Hematopoietic multipotent progenitor cell treated with erythropoietin and hydrocortisone succinate and interleukin-3 and kit ligand, for 17 days (in vitro differentiated cells): ENCODE measurements at places on chromosomes 3 and 15.

DNA sequence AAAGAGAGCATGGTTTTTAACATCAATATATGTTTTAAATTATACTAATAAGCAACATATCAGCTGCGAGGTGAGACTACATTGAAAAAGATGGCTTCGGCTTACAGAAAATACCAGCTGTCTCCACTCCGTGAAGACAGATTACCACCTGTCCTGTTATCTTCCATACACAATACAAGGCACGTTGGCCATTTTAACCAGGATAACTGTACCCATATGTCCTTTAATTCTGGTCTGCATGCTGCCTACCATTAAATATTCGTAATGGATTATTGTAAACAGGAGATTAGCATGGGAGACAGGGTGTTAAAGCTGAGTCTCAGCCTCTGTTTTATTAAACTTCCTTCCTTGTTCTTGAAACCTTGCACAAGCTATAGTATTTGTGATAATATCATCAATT lies 855.5 kb downstream of the ROBO1 start:
- DNase-seq = no peak

DNA sequence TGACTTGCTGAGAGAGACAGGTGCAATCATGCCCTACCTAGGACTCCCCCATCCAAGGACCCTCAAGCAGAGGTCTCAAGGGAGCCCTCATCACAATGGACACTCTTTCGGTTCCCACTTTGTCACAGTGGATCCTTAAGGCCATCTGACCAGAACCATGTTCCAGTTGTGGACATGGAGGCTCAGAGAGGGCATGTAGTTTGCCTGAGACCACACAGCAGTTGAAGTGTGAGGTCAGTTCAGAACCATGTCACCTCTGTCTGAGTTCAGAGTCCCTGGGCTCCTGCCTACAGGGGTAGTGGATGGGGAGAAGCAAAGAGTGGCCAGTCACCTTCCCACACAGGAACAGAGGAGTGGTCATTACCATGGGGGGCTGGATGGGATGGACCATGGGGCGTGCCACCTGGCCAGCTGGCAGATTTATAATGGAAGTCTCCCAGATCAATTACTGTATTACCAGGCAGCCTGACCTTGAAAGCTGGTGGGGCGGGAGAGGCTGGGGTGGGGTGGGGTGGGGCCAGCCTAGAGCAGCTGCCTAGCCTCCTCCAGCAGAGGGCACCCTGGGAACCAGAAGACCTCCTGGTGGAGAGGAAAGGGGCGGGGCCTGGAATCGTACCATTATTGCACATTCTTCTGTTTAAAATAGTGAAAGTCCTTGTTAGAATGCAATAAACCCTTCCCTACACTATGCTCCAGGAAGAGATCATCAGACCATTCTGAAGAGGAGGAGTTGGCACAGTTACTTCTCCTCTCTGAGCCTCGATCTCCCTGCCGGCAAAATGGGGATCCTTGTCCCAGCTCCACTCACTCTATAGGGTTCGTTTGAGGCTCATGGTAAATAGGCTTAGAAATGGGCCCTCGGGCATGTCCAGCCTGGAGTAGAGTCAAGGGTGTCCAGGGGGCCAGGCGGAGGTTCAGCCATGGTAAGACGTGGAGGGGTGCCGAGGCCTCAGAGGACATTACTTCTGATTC lies 26.9 kb upstream of the LINGO1 start:
- peak; percentile 20 for DNase-seq

DNA sequence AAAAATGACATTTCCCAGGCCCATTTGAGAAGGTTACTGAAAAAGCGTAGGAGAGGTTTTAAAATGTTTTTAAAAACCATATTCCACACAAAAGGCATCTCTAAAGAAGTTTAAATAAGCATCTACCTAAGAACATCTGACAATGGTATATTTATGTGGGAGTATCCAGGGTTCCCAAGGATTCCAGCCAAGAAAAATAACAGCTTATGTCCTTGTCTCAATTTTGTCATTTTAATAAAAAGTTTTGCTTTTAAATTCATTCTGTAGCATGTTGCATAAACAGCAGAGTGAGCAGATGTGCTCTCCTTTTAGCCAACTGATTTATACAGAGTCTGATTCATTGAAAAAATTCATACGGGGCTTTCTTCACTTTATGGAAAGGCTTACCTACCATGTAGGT lies 129.9 kb downstream of the LRRC3B start:
- no peak for DNase-seq

DNA sequence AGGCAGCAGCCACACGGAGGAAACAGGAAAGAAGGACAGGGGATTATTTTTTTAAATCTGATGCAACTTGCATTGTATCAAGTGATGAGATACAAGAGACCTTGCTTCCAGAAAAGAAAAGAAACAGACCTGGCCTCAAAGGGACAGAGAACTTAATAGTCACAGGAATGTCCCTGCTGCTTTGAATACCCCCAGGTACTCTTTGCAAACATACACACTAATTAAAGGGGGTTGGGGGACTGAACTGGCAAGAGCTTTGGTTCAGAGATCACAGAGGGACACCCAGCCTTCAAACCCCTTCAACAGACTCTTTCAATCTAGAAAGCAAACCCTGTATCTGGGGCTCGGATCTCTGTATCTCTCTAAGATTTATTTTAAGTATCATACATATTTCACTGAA lies 18.0 kb downstream of the TNIK start:
- no peak for DNase-seq

- DNase-seq = no peak
Measured at GRCh38 chr3:42262525-42262924, 3.5 kb downstream of the CCK start.

DNA sequence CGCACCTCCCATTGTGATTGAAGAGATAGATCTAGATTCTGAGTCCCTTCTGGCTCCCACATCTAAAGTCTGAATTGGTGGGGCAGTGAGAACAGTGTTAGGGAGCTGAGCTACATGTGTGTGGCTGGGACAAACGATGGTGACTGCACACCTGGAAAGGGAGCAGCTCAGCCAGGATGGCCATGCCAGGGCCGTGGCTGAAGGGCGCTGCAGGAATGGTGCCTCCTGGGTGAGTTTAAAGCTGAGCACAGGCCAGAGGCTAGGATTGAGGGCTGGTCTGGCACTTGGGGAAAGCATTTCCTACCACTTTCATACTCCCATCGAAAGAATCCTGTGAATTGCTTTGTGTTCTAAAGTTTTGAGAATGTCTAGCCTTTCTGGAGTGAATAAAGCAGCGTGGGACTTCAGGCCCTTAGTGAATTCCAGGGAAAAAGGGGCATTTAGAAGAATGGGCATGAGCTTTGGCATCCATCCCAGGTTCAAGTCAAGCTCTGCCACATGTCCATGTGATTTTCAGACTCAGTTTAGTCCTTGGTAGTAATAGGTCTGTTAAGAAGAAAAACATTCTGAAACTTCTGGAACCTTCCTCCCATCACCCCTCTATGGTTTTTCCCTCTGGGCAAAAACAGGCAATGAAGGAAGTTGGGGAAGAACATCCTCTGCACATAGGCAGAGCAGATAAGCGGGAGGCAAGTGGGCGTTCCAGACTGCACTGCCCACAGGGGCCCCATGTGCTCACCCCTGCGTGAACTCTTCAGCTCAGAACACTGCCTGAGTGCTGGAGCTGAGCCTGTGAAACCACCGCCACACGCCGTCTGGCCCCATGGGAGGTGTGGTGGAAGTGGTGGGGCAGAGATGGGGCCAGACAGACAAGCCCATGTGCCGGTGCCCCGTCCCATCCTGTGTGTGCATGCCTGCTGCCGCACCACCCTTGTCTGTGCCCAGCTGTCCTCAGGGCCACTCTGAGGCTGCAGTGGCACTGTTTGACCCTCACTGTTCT lies 12.9 kb upstream of the CPNE9 start:
- no peak for DNase-seq

DNA sequence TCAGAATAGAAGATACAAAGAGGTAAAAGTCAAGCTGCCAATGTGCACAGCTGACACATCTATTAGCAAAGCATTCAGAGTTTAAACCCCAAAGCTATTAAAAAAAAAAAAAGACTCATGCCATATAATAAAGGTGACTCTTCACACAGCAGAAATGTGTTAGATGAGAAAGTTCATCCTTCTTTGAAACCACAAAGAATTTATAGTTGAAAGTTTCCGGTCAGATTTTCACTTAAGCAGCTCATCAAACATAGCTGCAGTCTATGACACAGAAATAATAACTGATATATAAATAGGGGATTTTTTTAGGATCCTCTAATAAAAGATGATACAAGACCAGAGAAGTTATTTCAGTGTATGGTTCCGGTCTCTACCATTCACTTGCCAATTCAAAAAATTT lies 76.6 kb downstream of the WWTR1 start:
- no peak for DNase-seq

DNA sequence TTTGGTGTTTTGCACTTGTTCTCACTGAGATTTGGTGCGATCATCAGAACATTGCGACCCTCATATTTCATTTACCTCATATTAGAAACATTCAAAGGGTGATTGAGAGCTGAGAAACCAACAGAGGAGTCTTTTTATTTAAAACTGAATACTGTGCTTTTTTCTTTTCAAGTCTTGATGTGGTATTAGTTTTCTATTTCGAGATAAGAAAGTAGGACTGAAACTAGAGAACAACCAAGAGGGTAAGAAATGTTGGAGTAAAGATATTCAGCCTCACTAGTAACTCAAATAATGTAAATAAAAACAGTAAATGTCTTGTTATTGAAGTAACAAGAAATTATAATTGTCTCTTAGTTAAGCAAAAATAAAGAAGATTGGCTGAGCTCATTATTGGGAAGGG lies 26.5 kb downstream of the EFHB start:
- no peak for DNase-seq

DNA sequence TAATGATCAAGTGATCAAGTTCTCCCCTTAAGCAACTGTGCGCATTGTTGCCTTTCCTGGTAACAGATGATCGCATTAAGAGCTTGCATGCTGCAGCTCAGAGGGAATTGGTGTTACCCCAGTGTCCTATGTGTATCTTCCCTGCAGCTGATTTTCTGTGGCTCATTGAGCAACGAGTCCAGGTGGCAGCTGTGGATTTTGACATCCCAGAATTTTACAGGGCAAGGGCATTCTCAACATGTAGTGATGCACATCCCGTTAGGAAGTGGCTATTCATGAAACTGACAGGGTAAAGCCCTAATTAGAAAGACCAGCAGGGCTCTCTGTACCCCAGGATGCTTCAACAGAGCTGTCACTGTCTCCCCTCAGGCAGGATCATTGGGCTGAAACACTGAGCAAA lies 232.8 kb downstream of the AGBL1 start:
- no peak for DNase-seq

DNA sequence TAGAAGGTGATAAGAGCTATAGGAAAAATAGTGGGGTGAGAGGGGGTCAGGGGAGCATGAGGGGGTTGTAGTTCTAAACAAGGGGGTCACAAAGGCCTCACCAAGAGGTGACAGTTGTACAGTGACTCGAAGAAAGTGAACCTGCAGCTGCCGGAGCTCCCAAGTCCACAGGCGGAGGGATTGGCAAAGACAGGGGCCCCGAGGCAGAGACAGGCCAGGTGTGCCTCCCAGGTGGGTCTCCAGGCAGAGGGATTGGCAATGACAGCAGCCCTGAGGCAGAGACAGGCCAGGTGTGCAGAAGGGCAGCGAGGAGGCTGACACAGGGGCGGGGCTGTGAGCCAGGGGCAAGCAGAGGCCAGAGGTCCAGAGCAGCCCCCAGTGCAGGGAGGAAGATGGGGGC lies 63.7 kb downstream of the DNAJB8 start:
- no peak for DNase-seq

- no peak for DNase-seq
Measured at GRCh38 chr3:149114458-149114857, 15.0 kb upstream of the HPS3 start.
